ENCODE measurements at places on chromosomes 7 and 10.

- DNase-seq, result no peak
Measured at GRCh38 chr7:102874166-102874829, 38.5 kb upstream of the LRRC17 start.

GRCh38 chr7:29499932-29500331 is 63.7 kb upstream of the PRR15 start:
- no peak for DNase-seq

DNA sequence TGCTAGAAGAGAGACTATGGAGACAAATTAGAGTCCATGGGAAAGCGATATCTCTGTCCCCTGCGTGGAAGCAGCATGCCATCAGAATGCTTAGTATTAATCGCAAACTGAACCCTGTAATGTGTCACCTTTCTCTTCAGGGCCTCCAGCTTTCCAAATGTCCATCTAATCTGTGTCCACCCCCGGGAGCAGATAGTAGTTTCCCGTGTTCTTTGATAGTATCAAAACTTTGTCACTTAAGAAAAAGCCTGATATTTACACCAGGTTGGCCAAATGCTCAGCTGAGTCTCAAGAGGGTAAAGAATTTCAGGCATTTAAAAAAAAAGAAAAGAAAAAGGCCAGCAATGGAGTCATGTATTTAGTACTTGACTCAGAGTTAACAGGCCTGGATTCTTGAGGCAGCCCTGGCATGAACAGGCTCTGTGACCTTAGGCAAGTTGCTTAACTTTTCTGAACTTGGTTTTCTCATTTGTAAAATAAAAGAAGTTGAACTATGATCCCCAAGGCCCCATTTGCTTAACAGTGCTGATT is 10.4 kb upstream of the GSAP start:
- no peak for DNase-seq

- no peak for DNase-seq
Measured at GRCh38 chr7:151552352-151553028, 32.8 kb upstream of the RHEB start.

GRCh38 chr10:26499426-26499825 is 61.3 kb downstream of the APBB1IP start:
- no peak for DNase-seq

DNA sequence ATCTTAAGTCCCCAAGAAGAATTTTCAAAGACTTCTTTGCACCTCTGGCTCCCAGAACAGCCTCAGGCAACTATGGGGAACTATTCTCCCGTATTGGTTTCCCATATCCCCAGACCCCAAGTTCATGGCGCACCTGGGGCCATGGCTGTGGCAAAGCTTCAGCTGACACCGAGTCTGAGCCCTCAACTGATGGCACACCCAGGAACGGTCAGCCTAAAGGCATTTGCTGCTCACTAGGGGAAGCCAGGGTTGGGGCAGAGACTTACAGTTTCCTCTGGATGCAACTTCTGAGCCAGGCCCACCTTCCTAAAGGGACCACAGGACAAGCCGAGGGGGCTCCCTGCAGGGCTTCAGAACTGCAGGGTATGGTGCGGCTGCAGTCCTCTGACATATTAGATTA is 13.7 kb upstream of the CPA1 start:
- DNase-seq, result no peak

GRCh38 chr10:128979405-128979804 is 487.6 kb upstream of the MGMT start:
- no peak for DNase-seq

DNA sequence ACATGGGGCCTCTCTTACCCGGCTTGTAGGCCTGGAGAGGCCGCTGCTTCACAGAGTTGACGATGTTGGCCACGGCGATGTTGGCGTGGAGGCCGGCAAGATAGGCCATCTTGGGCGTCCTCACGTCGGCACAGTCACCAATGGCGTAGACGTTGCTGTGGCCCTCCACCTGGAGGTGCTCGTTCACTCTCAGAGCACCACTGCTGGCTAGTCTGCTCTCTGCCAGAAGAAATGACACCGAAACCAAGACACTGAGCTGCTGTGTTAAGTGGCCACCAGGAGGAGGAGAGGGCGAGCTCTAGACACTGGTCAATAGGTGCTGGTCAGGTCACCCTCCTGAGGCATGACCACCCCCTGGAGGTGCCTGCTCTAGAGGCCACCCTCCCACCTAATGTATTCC is 17.7 kb downstream of the AIFM2 start:
- DNase-seq, result no peak

DNA sequence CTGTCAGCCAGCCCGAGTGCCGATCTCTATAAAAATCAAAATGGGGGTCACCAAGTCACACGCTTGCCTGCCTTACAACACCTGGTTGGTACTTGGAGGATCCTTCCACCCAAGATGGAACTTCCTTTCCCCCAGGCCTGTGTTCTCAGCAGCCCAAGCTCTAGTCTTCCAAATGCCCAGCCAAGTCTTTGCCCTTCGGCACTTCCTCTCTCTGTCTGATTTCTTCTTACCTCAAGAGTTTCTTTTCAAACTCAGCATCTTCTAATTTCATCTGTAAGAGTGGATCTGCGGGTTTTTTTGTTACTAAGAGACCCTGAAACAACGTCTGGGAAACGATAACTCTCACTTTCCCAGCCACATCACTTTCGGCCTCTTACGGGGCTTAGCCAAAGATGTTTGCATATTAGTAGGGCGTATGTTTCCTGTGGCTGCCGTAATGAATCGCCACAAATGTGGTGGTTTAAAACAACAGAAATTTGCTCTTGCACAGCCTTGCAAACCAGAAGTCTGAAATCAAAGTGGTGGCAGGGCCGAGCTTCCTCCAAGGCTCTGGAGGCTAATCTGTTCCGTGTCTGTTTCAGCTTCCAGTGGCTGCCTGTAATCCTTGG is 219.9 kb downstream of the TCF7L2 start:
- no peak for DNase-seq

- DNase-seq, result no peak
Measured at GRCh38 chr7:100437150-100438100, 1.1 kb upstream of the PPP1R35 start.

GRCh38 chr10:36265741-36266140 is 623.6 kb upstream of the FZD8 start:
- no peak for DNase-seq

DNA sequence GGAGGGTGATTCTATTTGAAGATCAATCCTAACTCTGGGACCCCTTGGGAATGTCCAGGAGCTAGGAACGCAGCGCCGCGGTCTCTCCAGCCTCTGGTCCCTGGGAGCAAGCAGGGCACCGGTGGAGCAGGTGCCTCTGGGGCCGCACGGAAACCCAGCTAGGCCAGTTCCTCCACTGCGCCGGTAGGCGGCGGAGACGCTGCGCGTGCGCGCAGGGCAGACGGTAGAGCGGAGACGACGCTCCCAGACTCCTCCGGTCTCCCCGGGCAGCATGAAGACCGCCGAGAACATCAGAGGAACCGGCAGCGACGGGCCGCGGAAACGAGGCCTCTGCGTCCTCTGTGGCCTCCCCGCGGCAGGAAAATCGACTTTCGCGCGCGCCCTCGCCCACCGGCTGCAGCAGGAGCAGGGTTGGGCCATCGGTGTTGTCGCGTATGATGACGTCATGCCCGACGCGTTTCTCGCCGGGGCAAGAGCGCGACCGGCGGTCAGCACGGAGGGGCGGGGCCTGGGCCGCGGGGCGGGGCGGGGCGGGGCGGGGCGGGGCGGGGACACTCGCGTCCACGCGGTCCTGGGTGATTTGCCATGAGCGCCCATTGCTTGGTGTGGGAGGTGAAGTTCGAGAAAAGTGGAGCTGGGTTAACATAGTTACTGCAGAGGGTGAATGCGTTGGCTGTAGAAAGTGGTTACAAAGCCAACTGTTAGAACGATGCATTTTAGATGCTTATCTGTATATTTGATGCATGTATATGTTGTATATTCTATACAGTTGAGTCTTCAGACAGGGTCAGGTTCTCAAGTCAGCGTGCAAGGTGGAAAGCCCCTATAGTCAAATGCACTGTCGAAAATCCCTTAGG is at the start of gene PSTK:
Gene PSTK (plus strand): TSS at position 193 of the 857 bp plus-strand sequence. CDS start 79 bp downstream, at position 272.
- peak; percentile 90 for DNase-seq

DNA sequence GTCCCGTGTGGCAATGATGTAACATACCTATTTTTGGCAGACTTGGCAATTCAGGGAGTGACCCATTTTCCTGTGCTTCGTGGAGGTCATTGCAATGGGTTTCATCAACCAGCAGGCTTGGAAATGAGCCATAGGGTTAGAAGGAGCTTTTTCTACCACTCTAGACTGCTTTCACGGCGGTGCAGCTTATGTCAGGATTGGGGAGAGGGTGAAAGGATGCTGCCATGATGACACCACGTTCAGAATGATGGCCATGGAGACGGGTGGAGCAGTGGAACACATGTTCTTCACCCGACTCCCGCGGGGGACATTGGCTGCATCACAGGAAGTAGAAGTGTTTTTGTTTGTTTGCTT is 220.2 kb downstream of the EMX2 start:
- DNase-seq, result no peak

- no peak for DNase-seq
Measured at GRCh38 chr7:16951483-16952080, 69.8 kb upstream of the AGR3 start.

- no peak for DNase-seq
Measured at GRCh38 chr10:78905957-78906308, 162.8 kb upstream of the ZMIZ1 start.

GRCh38 chr7:84200859-84201258 is 6.3 kb upstream of the SEMA3A start:
- DNase-seq, result no peak

GRCh38 chr10:14879124-14879927 is 660 bp downstream of the SUV39H2 start:
- DNase-seq, result peak; percentile 43

- no peak for DNase-seq
Measured at GRCh38 chr7:155234950-155235789, 62.5 kb upstream of the INSIG1 start.

GRCh38 chr10:48444266-48444665 is 137.8 kb downstream of the MAPK8 start:
- peak; percentile 59 for DNase-seq

- no peak for DNase-seq
Measured at GRCh38 chr10:91137822-91138221, 82.6 kb upstream of the PCGF5 start.

DNA sequence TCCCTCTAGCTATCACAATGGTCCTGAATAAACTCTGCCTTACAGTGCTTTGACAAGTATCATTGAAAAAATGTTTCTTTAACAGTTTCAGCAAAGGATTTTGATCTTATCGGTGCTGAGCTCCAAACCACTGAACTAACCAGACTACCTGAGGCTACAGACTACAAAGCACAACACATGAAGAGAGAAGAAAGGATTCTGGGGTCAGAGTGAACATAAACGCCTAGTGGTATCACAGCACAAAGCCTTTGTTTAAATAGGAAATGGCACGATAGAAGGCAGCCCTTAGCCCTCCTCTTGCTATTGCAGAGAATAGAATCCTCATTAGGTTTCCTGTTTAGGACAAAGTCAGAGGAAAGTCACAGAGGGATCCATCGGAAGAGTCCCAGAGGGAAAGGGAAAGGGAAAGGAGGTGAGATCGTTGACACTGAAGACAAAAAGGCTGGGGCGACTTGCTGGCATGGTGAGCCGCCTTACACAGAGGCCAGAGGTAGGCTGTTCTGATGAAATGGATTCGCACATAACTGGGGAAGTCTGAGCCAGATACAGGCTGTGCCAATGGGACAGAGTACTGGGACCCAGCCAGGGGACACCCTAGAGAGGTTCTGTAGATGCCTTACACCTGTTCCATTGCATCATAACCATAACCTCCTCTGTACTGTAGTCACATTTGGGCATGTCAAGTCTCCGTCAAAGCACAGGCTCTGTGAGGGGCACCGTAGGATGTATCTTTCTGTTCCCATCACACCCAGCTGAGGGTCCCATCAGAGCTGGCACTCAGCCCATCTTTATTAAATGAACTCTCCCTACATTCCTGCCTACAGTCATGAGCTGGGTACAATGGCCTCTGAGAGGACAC is 71.5 kb downstream of the XPNPEP1 start:
- DNase-seq, result peak; percentile 12

- no peak for DNase-seq
Measured at GRCh38 chr10:6953271-6953801, 373.3 kb upstream of the PRKCQ start.

DNA sequence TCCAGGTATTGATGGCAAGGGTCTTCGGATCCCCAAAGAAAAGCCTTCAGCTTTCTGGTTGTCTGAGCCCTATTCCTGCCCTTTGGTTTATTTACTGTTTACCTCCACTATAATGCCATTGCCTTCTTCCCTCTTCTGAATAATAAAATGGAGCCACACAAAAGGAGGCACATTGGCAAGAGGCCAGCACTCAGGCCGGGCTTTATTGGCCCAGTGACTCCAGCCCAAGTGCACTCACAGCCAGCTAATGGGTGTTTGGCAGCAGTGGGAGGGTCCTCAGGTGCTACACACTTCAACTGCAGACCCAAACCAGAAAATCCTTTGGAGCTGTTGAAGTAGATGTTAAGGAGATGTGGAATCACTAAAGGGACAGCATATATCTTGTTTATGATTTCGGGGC is 336.0 kb downstream of the PLXNA4 start:
- no peak for DNase-seq

DNA sequence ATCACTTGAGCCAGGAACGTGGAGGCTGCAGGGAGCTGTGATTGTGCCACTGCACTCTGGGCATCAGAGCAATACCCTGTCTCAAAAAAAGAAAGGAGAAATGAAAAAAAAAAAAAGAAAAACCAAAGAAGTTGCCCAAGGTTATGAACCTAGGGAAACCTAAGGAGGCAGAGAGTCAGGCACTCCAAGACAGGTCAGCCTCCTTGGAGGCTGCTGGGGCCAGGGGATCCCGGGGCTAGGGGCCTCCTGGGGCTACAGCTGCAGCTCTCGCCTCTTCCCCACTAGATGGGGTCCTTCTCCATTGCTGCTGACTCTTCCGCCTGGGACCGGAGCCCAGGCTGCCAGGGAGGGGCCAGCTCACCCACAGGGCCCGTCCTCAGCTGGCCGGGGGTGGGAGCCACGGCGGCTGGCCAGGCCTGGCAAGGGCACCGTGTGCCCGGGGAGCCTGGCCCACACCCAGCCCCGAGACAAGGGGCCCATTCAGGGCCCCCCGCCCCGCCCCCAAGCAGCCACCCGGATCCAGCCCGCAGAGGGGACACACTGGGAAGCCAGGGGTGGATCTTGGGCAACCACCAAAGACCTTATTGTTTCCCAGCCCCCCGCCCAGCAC is 1.7 kb upstream of the SPACDR start:
- DNase-seq, result peak; percentile 86

- DNase-seq, result no peak
Measured at GRCh38 chr10:90837486-90837885, 20.4 kb downstream of the HTR7 start.

- peak; percentile 55 for DNase-seq
Measured at GRCh38 chr10:61140765-61141392, 196.9 kb upstream of the RHOBTB1 start.

GRCh38 chr10:81969136-81969535 is 94.1 kb downstream of the NRG3 start:
- no peak for DNase-seq

DNA sequence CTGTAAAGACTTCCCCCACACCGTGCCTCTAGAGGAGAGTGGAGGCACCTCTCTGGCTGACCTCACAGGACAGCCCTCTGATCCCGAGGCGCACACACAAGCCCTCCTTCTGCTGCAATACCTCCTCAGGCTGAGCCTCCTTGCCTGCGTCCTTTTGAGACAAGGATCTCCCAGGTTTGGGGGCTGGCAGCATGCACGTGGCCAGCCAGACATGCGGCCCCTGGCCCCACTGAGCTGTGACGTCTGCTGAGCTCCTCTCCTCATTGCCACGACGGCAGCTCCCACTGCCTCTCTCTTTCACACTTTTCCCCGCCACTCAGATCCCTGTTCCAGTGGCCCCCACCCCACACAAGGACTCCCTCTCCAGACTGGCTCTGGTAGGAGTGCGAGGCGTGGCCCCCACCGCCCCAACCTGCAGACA is 12.2 kb upstream of the DNAAF5 start:
- DNase-seq, result no peak

GRCh38 chr10:132212816-132213215 is 26.1 kb downstream of the DPYSL4 start:
- no peak for DNase-seq

Data from D341Med (cell line).